ENCODE measurements at places on chromosomes 3 and 15. TPM values are rescaled to one million over a fixed set of nuclear protein-coding genes. Genes with fewer than 3 reads are reported as not detected.

The ITIH3 gene
- total RNA-seq = 0.46 TPM

The ALDH1A3 gene
- total RNA-seq = 5.4 TPM

The NR1I2 gene
- 71.2 TPM for total RNA-seq

The MORC1 gene
- total RNA-seq = not detected

The RTP4 gene
- 5.9 TPM for total RNA-seq

The ARHGEF26 gene
- total RNA-seq = 3.3 TPM

The DENND4A gene
- 17.7 TPM for total RNA-seq

The TIGIT gene
- 0.73 TPM for total RNA-seq

The SCN11A gene
- 0.61 TPM for total RNA-seq

The COL6A5 gene
- total RNA-seq = 0.08 TPM

The GOLGA6A gene
- total RNA-seq = not detected

The SKOR1 gene
- total RNA-seq = 0.49 TPM

The FMN1 gene
- 36.2 TPM for total RNA-seq

The SAMD7 gene
- not detected for total RNA-seq

The AMT gene
- 24.7 TPM for total RNA-seq

The RBP2 gene
- total RNA-seq = 0.67 TPM

The ITPR1 gene
- total RNA-seq = 8.9 TPM

Measured in left colon (tissue), 2 donors.